Lung (tissue), 17 donors: ENCODE measurements at places on chromosomes 2 and 18. TPM values are rescaled to one million over a fixed set of nuclear protein-coding genes. Genes with fewer than 3 reads are reported as not detected.

Gene KRCC1
- 22.0 TPM for total RNA-seq

Gene VIT
- total RNA-seq = 0.46 TPM

Gene MAPK4
- total RNA-seq = 5.2 TPM

DNA sequence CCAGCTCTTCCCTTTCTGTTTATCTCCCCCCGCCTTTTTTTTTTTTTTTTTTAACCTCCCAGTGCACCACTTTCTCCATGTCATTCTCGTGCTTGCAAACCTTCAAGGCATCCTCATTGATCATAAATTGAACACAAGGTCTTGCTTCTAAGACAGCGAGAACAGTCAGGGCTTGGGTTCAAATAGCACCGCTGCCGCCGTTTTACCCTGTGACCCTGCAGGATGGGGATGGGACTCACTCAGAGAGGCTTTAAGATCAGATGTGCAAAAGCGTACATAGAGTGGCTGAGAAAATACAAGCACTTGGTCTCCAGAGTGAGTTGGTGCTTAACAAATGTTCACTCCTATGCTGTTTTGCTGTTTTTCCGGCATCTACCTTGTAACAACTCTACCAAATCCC, 93.6 kb downstream of the TCF7L1 start:
- DNase-seq = no peak

Gene DNAJC10
- total RNA-seq = 80.0 TPM

DNA sequence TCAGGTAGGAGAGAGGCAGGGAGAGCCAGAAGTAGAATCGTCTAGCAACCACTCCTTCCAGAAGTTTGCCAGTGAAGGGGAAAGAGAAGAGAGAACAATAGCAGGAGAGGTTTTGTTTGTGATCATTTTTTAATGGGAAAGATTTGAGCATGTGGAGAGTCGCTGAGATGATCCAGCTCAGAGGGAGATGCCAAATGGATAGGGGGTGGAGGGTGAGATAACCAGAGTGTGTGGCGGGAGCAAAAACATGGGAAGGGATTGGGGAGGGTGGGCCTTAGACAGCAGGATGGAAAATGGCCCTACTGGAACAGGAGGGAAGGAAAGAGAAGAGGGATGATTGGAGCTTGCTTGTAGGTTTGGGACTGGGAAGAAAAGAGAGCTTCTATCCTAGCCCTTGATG, 269.8 kb downstream of the GLI2 start:
- no peak for DNase-seq

Gene RNMT
- total RNA-seq = 39.8 TPM

GRCh38 chr18:12036201-12036751, 55.0 kb downstream of the IMPA2 start:
- no peak for DNase-seq

GRCh38 chr2:240922245-240922981, 16.3 kb downstream of the CROCC2 start:
- DNase-seq = no peak

DNA sequence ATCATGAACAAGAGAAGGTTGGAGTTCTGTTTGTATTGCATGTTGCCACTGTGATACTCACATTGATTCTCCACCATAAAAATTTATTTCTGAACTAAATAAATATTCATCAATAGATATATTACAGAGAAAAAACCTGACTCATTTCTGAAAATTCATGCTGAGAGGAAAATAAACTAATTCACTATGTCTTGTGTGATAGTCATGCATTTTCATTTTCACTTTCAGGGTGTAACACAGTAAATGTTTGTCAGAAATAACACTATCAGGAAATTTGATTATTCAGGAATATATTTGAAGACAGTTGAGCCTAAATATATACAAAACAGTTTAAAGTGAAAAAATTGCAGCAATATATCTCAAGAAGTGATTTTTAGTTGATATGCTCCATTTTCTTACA, 335.2 kb downstream of the KCNJ3 start:
- no peak for DNase-seq
